T follicular helper cell (primary cell): ENCODE measurements at places on chromosomes 16 and 17.

GRCh38 chr17:72733619-72734282 is 358.7 kb downstream of the SLC39A11 start:
- no peak for DNase-seq

- DNase-seq, result no peak
Observed at GRCh38 chr16:592518-593306, 2.8 kb downstream of the RAB40C start.

GRCh38 chr17:1299552-1300370 is 20.3 kb downstream of the TRARG1 start:
- DNase-seq, result no peak

GRCh38 chr17:31549121-31549524 is 157.6 kb downstream of the RAB11FIP4 start:
- no peak for DNase-seq

DNA sequence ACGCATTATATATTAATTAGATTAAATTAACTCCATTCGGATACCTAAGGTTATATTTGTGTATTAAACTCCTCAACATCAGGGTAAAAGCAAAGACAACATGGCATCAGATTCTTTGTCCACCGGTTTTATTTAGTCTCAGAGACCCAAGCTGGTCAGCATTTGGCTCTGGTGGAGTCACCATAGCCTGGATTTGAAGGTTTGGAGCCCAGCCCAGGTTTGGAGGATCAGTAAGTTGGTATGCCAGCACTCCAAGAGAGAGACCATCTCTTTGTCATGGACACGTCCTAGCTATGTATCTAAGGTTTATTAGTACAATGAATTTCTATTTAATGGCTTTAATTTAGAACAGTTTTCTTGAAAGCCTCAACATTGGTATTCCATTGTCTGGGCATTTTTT is 328.4 kb upstream of the RBFOX1 start:
- no peak for DNase-seq

- DNase-seq, result no peak
Observed at GRCh38 chr16:56348168-56349085, 76.9 kb downstream of the AMFR start.

GRCh38 chr16:9503251-9503984 is 412.0 kb downstream of the HAPSTR1 start:
- DNase-seq, result no peak

DNA sequence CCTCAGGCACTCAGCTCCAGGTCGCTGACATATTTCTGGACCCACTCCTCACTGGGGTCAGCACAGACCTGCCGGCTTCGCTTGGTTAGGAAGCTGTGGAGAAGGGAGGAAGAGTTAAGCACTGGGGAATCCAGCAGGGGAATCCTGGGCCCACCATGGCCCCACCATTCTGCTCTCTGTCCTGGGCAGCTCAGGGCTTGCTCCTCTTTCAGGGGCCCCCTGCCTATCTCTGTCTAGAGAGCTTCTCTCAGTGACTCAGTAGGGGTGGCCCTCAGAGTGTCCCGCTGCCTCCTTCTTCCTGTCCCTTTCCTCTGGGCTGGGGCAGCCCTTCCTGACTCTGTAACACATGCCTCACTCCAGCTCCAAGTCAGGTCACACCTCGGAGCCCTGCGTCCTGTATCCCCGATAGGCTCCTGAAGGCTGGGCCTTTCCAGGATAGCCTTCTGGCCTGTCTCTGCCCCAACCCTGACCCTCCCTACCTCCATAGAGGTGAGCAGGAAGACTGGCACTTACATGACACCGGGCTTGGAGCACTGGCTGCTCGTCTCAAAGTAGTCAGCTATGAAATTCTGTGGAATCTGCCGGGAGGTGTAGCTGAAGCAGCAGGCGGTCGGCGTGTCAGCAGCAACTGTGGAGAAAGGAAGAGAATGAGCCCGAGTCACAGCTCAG is 1.1 kb downstream of the CCL3 start:
- no peak for DNase-seq

GRCh38 chr17:42509841-42510240 is 26.2 kb upstream of the NAGLU start:
- no peak for DNase-seq

DNA sequence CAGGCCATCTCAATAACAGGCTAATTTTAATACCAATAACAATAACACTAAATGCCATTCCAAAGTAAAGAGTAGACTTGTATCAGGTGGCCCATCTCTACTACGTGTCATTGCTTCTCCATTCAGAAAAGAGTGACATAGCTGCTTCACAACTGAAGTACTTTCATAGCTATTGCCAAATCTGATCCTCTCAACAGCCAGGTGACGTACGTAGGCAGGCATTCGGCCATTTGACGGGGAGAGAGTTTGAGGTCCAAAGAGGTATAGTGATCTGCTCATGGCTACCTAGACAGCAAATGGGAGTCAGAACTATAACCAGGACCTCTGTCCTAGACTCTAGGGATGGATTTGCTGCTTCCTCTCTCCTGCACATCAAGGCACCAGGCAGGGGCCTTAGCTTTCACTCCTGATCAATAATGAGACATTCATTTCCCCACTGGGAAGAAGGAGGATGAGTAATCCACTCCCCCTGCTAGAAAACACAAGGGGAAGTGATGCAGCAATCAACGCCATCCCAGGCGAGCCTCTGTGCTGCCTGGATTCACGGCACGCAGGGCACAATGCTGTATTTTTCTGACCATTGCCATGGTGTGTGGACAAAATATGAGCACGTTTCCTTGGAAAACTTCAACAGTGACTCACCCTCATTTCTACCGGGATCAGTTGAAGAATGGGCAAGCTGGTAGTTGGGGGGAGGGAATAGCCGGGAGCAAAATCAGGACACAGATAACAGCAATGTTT is 80.9 kb downstream of the SPACA3 start:
- no peak for DNase-seq

- no peak for DNase-seq
Observed at GRCh38 chr17:45246338-45246737, 15.6 kb downstream of the SPATA32 start.

- DNase-seq, result no peak
Observed at GRCh38 chr17:20073055-20073979, 64.2 kb downstream of the SPECC1 start.

DNA sequence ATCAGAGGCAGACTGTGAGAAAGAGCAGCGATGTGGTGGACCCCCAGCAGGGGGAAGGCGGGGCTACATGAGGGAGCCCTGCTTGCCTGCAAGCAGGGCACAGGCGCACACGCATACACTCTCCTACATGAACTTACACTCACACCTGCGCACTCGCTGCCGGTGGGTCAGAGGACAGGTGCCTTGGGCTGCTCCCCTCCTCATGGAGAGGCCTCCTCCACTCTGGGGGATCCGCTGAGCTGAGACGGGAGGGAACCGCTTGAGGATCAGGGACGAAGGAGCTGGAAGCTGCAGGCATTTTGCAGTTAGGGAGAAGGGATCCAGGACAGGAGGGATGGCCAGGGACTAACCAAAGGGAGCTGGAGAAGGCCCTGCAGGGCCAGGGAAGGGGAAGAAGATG is 14.2 kb downstream of the OSBPL7 start:
- no peak for DNase-seq

- no peak for DNase-seq
Observed at GRCh38 chr17:76994237-76994637, 126.0 kb downstream of the MGAT5B start.

DNA sequence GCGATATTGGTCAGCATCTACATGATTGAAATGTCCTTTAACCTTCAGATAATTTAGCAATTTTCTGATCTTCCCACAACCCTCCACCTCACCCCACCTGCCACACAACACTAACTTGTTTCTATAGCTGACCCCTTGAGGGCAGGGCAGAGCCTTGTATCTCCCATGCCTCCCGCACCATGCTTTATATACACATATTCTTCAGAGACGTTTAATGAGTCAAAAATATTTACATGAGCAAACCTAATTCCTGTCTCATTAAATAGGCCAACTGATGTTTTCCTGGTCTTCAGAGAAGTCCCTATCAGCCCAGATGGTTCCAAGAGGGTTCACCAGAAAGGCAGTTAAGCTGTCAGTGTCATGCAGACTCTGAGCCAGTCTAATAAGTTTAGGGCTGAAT is 6.6 kb upstream of the DHRS7C start:
- DNase-seq, result no peak

DNA sequence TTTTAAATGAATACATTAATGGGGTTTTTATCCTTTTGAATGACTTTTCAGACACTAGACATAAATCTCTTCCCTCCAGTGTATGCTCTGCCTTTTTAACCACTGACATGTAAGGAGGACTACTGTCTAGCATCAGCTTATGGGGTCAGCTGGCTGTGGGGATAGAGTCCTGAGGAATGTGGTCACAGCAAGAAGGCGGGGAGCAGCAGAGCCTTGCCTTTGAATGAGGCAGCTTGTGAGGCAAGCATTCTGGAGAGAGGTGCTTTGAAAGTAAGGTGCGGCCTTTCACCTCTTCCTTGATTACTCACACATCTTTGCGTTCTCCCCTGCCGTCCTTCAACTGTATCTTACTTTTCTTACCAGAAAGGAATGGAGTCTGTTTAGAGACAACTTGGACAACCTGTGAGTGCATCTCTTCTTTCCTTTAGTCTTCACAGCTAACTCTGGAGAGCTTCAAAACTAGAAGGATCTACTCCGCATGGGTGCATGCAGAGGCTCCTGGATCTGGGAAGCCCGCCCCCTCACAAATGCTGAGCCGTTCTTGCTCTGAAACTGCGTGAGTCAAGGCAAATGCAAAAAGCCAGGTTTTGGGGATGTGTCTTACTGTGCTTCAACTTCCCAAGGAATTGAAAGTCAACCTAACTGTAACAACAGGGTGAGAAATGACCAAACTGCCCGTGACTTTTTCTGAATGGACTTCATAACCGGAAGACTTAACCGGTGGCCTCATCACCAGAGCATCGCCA is 49.9 kb downstream of the ADCY7 start:
- no peak for DNase-seq

- DNase-seq, result no peak
Observed at GRCh38 chr16:59665618-59666220, 931.6 kb upstream of the GOT2 start.

DNA sequence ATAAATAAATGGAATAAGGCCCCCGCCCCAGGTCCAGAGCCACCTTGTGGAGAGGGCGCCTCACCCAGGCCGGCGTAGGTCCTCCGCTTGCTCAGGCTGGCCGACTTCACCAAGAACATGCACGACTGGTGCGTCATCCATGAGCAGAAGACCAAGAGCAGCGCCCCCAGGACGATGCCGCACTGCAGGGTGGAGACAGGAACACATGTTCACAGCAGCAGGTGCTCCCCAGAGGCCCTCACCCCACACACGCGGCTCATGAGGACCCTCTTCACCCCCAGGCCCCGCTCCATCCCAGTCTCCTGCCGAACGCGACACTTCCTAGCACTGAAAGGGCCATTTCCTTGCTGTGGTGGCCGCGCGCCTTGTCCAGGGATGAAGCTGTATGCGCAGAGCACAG is 5.5 kb downstream of the SLC38A10 start:
- DNase-seq, result no peak

- DNase-seq, result no peak
Observed at GRCh38 chr17:39695089-39695474, 4.8 kb upstream of the ERBB2 start.

DNA sequence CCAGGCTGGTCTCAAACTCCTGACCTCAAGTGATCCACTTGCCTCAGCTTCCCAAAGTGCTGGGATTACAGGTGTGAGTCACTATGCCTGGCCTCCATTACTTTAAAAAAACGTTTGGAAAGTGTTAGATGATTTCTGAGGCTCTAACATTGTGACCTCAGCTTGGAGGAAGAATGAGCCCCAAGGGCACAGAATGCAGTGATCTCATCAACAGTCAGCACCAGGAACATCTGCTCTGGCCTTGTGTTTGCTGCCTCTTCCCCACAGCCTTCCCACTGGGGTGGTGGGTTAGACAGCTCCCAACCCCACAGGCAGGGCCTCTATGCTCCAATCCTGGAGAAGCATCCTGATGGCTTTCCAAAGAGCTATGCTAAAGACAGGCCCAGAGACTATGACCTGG is 37.7 kb upstream of the SREBF1 start:
- no peak for DNase-seq

- DNase-seq, result no peak
Observed at GRCh38 chr17:3527896-3528295, 29.7 kb downstream of the TRPV3 start.

GRCh38 chr16:67927131-67927941 is 4.3 kb downstream of the CTRL start:
- DNase-seq, result no peak

DNA sequence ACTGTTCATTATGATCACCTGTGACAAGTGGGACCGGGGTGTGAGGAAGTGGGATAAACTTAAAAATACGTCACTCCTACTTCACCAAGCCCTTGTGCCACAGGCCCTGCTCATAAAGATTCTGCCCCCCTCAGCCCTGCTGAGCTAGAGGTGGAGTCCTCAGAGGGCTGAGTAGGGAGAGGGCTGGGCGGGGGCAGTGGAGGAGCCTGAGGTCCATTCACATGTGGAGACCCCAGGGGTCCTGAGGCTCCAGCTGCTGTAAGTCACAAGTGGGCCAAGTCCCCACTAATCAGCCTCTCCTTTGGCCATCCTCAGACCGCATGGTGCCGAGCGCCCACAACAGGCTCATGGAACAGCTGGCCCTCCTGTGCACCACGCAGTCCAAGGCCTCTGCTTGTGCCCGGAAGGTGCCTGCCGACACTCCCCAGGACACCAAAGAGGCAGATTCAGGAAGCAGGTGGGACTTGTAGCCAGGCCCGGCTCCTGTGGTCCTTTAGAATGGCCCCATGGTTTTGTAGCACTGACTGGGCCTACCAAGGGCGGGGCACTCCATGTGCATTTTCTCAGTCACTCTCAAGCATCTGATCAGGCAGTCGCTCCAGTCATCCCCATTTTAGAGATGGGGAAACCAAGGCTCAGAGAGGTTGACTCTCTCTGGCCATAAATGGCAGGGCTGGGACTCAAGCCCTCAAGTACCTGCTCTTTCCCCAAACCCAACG is 10.4 kb downstream of the DNAAF8 start:
- DNase-seq, result no peak

DNA sequence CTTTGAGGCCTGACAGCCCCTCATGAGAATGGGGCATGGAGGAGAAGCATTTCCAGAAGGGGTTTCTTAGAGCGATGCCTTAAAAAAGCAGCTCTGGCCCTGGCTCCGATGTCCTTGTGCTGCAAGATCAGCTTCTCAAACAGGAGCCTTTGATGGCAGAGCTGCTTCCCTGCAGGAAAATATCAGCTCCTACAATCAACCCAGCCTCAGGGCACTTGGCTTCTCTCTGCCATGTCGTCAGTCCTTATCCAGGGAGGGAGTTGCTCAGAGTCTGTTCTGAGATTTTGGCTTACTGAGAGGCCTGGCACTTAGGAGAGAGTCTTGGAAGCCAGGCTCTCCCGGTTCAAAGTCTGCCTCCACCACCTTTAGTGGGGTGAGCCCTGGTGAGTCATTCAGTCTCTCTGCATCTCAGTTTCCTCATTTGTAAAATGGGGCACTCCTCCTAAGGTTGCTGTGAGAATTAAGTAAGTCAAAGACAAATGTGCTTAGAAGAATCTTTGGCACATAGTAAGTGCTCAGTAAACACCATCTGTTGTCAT is 184.4 kb downstream of the HAPSTR1 start:
- no peak for DNase-seq

GRCh38 chr16:2904100-2904921 is 7.4 kb upstream of the FLYWCH1 start:
- peak; percentile 60 for DNase-seq

GRCh38 chr16:81523387-81524115 is 78.9 kb downstream of the CMIP start:
- DNase-seq, result no peak

- DNase-seq, result no peak
Observed at GRCh38 chr17:1792495-1793446, 30.9 kb downstream of the SERPINF1 start.
